ENCODE measurements at places on chromosomes 12 and 14.

- DNase-seq: no peak
Observed at GRCh38 chr14:77868552-77869285, 68.8 kb downstream of the ADCK1 start.

DNA sequence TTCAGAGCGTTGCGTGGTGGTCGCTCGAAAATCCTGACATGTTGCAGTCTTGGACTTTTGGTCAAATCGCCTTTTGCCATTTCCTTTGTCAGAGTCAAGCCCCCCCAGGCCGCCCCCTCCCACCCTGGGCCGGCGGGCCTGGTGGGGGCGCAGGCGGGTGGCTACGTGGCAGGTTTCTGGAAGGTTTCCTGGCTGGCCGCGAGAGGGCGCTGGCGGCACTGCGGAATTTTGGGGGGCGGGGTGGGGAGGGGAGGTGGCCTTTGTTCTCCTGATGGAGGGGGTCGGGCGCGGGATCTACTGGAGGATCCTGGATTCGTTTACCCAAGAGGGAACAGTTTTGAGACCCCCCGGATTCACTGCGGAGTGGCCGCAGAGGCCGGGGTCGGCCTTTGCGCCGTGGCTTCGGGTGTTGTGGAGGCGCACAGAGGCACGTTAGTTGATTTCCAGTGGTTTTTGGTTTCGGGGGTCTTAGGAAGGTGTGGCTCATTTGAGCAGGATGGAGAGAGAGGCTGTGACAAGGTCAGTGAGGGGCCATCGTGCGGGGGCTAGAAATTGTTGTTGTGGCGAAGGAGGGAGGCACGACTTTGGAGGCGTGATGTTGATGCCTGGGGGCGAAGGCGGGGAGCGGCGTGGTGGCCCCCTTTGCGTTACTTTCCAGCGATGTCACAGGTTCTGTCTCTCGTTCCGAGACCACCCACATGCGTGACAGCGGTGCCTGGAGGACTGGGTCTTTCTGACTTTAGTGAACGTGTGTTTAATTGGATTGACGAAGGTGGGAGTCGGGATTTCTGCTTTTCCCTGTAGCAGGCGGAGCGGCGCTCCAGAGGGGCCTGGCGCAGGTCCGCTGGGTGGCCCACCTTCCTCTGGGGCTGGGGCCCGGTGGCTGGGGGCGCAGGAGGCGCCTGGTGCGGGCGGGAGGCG, 1.4 kb downstream of the MEG3 start:
- no peak for DNase-seq

GRCh38 chr12:132142679-132143335, 1.3 kb downstream of the DDX51 start:
- no peak for DNase-seq

DNA sequence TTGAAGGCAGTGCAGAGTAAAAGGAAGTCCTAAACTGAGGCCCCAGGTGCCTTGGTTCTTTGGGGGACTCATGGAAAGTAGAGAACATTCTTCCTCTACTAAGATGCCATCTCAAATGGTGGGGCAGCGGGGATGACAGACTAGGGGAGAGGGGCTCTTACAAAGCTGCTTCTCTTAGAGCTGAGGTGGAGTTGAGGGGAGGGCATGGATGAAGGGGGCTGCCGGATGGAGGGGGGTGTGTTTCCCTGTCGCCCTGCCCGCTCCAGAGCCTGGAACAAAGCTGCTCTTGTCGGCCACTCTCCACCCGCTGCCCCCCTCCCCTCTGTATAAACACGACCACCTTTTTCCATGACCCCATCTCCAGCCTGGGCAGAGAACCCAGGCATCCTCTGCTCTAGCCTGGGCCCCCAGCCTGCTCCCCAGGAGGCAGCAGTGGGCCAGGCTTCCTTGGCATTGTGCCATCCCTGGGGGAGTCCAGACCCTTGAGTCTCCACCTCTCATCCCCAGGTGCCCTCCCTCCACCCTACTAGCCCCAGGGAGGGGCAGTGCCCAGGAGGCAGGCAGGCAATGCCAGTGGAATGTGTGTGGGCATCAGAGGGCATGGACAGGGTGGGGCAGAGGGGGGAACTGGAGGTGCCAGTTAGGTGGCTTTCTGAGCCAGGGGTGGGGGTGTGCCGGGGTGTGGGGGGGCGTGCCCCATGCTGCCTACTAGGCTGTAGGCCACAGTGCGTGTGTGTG, 1.7 kb downstream of the RARG start:
- DNase-seq: no peak

GRCh38 chr12:131547555-131547954, 163.3 kb upstream of the SFSWAP start:
- no peak for DNase-seq

GRCh38 chr12:95321516-95322246, 104.1 kb downstream of the VEZT start:
- DNase-seq: no peak

GRCh38 chr14:71551291-71551950, 380.8 kb upstream of the RGS6 start:
- no peak for DNase-seq

DNA sequence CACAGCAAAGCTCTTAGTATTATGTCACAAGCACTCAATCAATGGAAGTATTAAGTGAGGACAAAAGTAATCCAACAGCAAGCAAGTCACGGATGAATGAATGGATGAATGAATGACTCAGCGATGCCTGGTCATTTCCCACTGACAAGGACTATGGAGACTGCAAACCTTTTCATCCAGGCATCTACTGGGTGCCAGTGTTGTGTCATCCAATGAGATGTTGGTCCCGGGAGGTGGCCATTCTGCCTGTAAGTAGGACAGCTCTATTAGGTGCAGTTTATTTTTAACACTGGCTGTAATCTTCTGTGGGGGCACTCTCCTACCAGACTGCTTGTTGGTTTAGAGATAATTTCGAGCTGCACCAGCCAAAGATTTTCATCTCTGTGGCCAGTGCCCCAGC, 39.4 kb downstream of the STAB2 start:
- no peak for DNase-seq

DNA sequence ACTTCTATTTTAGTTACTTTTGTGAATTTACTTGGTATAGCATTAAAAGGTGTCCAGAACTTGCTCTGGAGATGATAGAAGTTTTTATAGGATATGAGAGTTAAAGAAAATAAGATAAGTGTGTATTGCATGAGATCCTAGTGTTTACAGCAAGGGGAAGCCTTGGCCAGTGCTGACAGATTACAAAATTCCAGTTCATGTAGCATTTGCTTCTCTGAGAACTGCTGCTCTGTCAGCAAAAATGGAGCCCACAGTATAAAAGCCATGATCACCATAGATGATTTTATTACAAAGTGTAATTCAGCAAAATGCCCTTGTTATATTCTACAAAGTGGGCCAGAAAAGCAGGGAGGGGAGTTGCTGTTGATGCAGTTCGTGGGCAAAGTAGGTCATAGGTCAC, 40.0 kb upstream of the ATF1 start:
- DNase-seq: no peak

- no peak for DNase-seq
Observed at GRCh38 chr12:113171543-113171942, 13.7 kb downstream of the DDX54 start.

GRCh38 chr12:81259360-81259759, 181.5 kb downstream of the ACSS3 start:
- DNase-seq: no peak

GRCh38 chr12:1501695-1502378, 92.5 kb downstream of the FBXL14 start:
- no peak for DNase-seq

- no peak for DNase-seq
Observed at GRCh38 chr12:9184276-9184675, 23.9 kb downstream of the PZP start.

GRCh38 chr12:46950094-46950493, 124.3 kb upstream of the SLC38A4 start:
- no peak for DNase-seq
